ENCODE measurements at places on chromosomes 4 and X.
A peak's percentile ranks its signal among the peaks of the same experiment; 100 is the strongest.

GRCh38 chr4:36006226-36006625 is 238.1 kb downstream of the ARAP2 start:
- no peak for DNase-seq

DNA sequence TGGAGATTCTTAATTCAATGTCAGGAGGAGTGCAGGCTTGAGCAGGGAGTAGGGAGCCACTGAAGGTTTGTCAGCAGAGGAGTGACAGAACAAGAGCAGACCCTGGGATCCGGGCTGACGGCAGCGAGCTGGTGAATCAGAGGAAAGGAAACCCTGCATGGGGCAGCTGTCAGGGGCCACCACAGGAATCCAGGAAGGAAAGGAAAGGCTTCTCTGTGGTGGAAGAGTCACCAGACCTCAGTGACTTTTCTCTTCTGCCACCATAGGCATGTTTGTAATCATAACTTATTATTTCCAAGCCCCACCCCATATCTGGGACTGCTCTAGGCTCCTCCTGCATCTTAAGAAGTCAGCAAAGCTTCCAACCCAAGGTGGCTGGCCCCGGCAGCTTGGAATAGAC is 150.9 kb downstream of the BCOR start:
- DNase-seq = no peak

- no peak for DNase-seq
These were observed 49.5 kb downstream of the JADE3 start for GRCh38 chrX:46961574-46962283.

DNA sequence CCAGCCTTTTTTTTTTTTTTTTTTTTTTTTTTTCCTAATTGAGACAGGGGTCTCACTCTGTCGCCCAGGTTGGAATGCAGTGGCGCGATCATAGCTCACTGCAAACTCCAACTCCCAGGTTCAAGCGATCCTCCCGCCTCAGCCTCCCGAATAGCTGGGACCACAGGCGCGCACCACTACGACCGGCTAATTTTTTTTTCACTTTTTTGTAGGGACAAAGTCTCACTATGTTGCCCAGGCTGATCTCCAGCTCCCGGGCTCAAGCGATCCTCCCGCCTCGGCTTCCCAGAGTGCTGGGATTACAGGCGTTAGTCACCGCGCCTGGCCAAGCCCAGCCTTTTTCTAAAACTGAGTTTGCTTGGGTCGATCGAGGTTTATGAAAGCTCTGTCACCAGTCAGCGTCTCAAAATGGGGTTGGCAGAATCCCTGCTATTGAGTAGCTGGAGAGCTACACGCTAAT is 1.3 kb upstream of the OTUD5 start:
- no peak for DNase-seq

DNA sequence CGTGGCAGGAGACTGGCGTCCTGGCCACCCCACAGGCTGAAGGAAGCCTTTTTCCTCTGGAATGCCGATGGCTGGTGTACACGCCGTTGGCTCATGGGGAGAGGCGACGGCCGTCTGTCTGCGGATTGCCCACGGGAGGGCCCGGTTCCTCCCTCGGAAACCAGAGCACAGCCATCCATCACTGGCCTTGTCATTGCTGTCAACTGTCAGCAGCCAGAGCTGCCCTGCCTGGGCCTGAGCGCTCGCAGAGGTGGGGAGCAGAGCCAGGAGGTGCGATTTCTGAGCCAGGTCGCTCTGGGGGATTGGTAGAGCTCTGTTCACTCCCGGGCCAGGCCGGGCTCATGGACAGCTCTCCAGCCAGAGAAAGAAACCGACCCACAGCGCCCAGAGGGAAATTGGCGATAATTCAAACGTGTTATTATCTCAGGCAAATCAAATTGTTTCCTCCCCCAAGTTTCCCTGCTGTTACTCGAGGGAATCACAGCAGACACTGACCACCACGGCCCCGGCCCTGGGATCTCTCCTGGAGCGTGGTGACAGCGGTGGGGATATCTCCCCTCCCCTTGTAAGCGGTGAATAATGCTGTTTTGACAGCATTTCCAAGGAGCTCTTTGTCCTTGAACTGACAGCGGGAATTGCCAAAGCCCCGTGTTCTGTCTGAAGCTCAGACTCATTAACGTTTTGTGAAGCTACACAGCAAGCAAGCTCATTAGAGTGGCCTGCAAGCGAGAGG is 220.9 kb upstream of the PSAPL1 start:
- peak; percentile 33 for DNase-seq

GRCh38 chr4:96293806-96294205 is 453.9 kb downstream of the PDHA2 start:
- DNase-seq = no peak

GRCh38 chr4:158384414-158384813 is 137.3 kb upstream of the RXFP1 start:
- DNase-seq = no peak

DNA sequence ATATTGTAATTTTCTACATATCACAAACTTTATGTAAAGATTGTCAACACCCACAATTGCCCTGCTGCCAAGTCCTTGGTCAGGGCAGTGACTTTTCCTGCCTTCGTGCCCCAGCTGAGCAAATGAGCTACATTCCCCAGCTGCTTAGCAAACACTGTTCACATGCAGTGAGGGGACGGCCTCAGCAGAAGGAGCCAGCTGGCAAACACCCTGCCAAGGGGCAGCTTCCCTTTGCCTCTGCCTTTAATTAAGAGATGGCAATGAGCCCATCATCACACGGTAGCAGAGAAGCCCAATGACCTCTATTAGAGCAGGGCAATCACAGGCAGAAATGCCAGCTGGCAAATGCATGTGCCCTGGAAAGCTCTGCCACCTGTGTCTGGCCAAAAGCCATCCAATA is 253.4 kb downstream of the EPHA5 start:
- DNase-seq = no peak

DNA sequence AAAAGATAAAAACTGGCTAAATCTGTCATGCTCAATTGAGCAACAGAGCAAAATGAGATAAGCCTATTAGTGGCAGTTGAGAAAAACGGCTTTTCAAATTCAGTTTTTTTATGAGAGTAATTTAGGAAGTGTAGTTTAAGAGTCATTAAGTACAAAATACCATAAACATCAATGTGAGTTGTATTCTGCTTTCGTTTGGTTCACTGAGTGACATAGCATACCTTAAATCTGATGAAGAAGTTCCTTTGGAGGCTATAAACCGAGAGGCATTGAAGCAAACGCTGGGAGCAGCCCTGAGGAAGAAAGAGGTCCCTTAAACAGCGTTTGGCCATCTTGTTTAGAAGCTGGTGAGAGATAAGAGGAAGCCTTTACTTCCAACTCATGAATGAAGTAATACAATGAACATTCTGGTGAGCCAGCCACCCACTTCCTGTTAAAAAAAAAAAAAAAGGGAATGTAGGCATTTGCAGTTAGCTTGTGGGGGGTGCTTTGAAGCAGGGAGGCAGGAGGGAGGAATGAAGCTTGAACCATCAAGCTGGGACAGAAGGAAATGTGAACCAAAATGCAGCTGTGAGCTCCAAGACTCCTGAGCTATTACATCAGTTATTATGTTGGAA is 132.3 kb downstream of the ZNF330 start:
- DNase-seq = no peak

DNA sequence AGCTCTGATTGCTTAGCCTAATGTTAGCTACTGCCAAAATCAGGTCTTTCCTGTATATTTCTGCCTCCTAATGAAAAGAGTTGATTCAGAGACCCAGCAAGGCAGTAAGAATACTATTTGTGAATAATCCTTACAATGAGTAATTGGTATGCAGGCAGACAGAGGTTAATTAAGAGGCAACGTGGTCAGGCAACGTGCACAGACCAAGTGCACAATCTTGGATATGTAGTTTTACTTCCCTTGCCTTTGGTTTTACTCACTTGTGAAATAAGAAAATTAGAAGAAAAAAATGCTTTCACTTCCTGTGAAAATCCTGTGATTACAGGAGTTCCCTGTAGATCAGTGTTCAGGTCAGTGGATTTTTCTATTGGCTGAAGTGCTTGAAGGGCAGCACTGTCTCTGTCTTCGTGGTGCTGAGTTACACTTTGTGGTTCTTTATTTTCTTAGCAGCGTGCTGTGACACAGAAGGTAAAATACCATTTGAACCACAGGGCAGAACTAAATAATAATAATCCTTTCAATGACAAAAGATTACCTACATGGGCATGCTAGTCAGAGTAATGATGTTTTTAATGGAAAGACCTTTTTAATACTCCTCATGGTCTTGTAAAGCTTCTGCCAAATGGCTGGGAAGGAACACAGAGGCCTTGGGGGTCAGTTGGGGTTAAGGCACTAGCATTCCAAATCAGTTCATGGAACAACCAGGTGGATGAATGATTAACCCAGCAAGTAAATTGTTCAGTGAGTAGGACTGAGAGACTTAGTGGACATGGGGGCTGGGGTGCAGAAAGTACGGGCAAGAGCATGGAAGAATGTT is 430.9 kb downstream of the MAPK10 start:
- DNase-seq = peak; percentile 77

DNA sequence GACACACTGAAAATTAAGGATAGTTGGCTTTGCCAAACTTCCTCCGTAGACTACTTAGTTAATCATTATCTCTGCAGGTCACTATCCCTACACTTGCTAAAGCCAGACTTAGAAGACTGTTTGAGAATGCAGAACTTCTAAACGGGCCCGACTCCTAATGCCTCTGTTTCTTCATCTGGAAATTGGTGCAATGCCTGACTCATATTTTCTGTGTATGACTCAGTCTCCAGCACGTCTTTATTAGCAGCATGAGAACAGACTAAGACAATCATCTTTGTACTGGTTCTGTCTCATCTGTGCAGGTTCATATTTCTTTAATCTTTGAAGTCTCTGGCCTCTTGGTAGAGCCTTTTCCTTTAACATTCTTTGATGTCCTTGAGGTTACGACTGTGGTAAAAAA is 411.9 kb upstream of the ACTRT1 start:
- DNase-seq = no peak

- DNase-seq = no peak
These were observed 21.5 kb upstream of the S100P start for GRCh38 chr4:6672131-6672530.

GRCh38 chrX:39162322-39162735 is 361.1 kb downstream of the MID1IP1 start:
- no peak for DNase-seq

- DNase-seq = no peak
These were observed 7.3 kb downstream of the VEGFD start for GRCh38 chrX:15376956-15377355.
